ENCODE measurements at places on chromosomes 3 and 15.

DNA sequence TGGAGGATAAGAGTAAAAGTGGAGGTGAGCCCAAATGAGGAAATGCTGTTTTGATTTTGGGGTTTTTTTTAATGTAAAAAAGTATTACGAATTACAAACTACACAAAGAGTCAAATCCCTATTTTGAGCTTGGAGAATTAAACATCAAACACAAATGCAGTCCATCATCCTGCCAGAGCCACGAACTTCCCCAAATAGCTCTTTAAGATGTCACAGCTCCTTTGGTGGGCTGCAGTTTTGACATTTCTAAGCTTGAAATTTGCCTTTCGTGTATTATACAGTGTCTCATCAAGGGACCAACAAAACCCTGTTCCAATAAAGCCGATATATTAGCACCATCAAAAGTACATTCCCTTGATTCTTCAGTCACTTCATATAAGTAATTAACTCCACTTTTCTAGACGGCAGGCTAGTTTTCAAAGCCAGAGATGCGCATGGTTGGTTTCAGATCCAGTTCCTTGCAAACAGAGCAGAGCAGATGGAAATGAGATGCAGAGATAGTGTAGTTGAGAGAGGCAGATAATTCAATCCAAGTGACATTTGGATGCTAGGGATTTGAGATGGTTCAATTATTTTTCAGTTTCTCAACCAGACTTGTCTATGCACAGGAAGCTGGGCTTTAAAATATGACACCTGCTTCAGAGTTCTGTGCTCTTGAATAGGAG lies 580.9 kb downstream of the EDEM1 start:
- DNase-seq = no peak

- DNase-seq = no peak
These were observed 84.5 kb downstream of the ZIC1 start for GRCh38 chr3:147493666-147494065.

DNA sequence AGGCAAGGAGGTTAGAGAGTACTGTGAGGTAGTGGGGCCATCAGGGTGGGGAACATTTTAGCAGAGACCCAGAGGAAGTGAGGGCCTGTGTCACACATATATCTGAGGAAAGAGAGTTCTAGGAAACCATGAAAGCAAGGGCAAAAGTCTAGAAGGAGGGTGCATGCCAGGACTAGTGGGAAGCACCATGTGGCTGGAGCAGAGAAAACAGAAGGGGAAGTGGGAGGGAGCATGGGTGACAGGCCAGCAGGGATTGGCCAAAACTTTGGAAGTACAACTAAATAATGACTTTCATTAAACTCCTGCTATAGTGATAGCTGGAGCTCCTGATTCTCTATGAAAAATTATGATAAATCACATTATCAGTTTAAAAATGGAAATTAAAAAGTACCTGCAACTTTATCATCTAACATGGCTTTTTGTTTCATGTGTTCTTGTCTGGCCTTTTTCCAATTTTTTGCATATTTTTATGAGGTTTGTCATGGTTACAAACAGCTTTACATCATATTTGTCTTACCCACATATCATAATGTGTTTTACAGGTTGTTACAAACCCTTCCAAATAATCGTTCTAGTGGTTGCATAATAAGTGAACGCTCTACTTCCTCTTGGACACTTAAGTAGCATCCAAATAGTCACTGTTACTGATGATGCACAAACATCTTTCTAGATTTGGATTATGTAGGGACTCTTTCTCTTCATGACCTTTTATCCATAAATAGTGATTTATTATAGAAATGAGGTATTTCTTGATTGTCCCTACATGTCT lies 168.3 kb downstream of the NEK10 start:
- peak; percentile 62 for DNase-seq

DNA sequence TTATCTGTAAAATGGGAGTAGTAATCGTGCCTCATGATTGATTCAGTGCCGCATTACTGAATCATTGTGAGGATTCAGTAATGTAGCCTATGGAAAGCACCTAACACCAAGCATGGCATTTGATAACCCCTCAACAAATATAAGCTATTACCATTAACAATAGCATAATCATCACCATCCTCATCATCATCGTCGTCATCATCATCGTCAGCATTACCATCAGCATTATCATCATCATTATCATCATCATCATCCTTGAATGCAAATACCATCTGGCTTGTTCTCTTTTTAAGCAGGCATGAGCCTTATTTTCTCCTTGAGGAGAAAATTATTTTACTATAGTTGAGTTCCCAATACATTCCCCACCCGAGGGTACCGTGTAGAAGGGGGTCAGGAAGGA lies 115.4 kb upstream of the PTPRG start:
- no peak for DNase-seq

- no peak for DNase-seq
These were observed 191.5 kb upstream of the DPH6 start for GRCh38 chr15:35737441-35737840.

- DNase-seq = no peak
These were observed 52.8 kb downstream of the SEMA5B start for GRCh38 chr3:122974764-122975162.

GRCh38 chr3:177483182-177483967 lies 286.1 kb upstream of the TBL1XR1 start:
- no peak for DNase-seq

DNA sequence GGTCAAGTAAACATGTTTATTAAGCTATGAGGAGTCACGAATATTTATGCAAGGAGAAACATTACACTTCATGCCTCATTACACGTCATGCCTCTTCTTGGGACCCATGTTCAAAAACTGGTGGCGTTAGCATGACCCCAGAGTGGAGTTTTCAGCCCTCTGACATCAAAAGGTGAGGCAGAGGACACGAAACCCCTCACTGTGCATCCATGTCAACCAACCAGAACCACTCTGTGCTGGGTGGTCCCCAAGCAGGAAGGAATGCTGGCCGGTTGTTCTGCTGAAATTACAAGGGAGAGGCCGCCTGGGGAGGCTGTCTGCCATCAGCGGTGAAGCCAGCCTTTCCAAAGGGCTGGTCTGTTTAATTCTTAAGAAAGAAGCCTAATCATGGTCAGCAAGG lies 83.4 kb downstream of the GABRB3 start:
- DNase-seq = no peak

GRCh38 chr3:123682781-123683504 lies 98.1 kb upstream of the HACD2 start:
- DNase-seq = no peak

GRCh38 chr3:13452490-13453335 lies 27.4 kb upstream of the HDAC11 start:
- peak; percentile 70 for DNase-seq

DNA sequence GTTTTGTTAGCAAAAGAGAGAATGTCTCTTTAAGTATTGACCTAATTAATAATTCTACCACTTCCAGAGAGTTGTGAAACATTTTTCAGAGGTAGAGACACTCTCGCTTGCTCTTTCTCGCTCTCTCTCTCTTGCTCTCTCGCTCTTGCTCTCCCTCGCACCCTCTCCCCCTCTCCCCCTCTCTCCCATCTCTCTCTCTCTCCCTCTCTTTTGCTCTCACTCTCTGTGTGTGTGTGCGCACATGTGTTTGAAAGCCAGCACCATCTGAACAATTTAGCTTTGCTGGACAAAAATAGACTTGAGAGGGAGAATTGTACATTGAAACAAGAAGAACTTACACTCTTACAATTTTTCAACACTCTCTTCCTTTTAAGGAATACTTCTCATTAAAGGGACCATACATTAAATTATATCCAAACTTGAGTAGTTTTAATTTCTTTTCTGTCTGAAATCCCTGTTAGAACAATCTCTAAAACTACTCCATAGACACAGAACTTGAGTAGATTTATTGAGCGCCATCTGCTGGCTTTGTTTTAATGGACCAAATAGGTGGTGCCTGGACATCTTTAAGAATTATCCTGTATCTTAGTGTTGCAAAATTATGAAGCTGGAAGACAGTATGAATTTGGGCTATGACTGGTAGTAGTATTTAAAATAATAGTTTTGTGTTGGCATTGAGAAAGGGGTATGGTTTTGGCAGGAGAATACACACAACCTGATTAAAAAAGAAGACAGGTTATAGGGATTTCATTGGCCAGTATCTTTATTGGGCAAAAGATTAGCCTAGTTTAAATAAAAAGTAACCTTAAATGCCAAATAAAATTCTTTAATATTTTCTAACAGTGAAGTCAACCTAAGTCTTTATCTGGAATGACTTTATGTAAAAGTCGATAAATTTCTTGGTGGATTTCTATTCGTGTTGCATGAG lies 124.6 kb downstream of the AKAP13 start:
- peak; percentile 58 for DNase-seq

DNA sequence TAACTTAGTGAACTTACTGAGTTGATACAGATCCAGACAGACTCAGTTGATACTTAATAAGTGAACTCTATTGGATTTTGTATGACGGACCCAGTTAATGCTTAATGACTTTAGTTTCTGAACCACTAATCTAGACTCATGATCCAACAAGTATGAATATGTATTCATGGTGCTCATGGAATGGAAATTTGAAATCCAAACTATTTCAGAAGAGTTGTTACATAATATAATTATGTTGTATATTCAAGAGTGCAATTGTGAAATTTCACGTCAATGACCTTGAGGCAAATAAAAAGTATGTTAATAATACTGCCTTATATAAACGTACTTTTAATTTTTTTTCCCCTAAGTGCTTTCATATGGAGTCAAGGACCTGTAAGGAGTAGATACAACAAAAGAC lies 78.8 kb downstream of the THRB start:
- DNase-seq = no peak

- peak; percentile 29 for DNase-seq
These were observed 16.1 kb upstream of the CACNA2D2 start for GRCh38 chr3:50519471-50520089.

DNA sequence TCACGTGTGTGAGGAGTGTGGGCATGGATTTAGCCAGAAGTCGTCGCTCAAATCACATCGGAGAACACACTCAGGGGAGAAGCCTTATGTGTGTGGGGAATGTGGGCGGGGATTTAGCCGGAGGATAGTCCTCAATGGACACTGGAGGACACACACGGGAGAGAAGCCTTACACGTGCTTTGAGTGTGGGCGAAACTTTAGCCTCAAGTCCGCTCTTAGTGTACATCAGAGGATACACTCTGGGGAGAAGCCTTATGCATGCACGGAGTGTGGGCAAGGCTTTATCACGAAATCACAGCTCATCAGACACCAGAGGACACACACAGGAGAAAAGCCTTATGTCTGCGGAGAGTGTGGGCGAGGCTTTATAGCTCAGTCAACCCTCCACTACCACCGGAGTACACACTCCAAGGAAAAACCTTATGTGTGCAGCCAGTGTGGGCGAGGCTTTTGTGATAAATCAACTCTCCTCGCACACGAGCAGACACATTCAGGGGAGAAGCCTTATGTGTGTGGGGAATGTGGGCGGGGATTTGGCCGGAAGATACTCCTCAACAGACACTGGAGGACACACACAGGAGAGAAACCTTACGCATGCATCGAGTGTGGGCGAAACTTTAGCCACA lies 28.1 kb downstream of the ZNF589 start:
- DNase-seq = no peak

DNA sequence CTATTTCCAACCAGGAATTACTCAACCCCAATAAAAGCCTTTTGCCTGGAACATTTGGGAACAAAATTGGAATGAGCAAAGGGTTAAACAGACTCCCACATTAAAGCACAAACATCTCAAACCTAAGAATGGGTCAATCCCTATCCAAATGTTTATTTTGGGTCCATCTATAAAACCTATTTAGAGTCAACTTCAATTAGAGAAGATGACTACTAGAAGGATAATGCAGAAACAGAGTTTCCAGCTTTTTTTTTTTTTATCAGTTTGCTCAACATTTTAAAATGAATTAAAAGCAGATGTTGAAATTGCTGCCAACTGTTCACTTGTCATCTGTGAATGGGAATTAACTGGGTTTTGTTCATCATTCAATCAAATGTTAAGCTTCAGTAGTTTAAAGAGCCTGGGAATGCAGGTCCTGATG lies 4.1 kb upstream of the TBC1D23 start:
- no peak for DNase-seq

DNA sequence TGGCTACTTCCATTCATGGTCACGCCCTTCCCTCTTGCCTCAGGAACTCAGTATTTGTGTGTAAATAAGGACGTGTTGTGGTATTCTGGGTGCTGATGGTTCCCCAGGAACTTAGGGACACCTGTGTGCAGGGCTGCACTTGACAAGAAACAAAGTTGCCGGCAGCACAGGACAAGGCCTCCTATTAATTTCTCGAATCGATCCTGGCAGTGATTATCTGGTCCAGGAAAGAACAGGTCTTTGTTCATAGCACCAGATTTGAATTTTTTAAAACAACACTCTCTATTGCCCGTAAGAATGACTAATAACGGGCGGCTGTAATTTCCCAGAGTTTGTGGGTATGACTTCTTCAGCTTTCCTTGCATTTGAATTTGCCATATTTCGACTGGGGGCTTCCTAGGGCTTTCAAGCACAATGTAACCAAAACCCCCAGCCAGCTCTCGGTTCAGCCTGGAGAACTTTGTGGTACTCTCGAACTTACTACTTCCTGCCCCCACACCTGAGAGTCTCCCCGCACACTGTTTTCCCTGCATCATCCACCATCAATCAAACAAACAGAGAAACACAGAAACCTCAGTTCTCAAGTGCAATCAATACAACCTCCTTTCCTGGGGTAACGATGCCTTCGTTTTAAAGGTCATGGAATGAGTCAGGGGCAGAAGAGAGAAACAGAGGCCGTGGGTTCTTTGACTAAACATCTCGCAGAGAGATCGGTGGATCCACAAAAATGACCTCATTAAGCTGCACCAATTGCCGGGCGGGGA lies 241.7 kb upstream of the ICE2 start:
- no peak for DNase-seq

DNA sequence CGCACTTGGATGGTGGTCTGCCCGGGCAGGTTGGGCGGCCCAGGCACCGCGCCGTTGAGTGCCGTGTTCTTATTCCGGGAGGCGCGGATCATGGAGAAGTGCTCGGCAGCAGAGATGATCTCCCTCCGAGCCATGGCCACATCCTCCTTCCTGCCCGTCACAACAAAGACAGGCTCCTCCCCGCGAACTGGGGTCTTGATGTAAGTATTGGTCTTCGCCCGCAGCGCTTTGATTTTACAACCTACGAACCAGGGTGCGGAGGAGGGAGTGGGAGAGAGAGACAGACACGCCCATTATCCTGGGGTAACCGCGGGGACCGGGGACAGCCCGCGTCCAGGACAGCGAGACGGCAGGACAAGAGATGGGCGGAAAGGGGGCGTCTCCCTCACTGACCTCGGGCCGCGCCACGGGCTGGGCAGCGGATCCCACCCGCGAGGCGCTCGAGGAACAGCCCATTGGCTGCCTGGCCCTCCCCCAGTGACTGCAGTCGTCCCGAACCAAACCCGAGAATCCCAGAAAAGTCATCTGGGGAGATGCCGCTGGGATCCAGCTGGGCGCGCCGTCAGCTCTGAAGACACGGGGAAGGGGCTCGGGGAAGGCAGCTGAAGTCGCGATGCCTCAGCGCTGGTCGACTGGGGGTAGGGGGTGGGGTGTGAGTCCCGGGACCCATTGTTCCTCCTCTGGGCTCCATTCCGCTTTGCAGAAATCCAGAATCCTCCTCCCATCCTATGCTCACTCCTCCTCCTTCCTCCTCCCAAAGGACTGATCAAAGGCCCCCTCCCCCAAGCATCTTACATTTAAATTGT lies 1.2 kb downstream of the MEX3B start:
- no peak for DNase-seq

Measured in MV-4-11 (cell line).